ENCODE measurements at places on chromosomes 4 and X.

- no peak for DNase-seq
These were observed 905 bp downstream of the NSUN7 start for GRCh38 chr4:40750461-40751258.

GRCh38 chr4:186946136-186946535 is 222.5 kb upstream of the FAT1 start:
- no peak for DNase-seq

DNA sequence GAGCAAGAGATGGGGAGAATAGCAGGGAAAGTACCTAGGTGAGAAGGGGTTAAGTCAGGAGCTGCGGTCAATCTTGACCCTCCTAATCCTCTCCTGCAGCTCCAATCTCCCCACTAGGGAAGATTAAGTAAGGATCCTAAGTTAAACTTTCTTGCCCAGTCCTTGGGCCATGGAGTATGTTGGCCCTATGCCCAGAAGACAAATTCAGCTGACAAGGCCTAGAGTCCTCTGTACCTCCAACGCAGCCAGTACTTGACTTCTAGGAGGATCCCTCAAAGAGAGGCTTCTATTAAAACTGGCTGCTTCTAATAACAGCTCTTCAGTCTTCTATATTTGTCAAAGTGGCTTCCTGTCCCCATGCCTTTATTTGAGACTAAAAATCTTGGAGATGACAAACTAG is 1.4 kb downstream of the CLDN2 start:
- no peak for DNase-seq

GRCh38 chrX:54891573-54891972 is 29.1 kb upstream of the TRO start:
- DNase-seq, result no peak

DNA sequence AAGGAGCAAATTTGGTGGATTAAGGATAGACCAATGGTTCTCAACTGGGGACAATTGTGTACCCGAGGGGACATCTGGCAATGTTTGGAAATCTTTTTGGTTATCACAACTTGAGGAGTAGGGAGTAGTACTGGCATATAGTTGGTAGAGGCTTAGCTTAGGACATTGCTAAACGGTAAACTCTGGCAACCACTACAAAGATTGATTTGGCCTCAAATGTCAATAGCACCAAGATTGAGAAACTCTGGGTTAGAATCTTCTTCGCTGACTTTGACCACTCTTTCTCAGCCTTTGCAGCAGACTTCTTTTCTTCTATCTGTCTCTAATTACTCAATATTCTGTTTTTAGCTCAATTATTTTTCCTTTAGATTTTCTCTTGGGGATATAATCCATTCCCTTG is 1.5 kb upstream of the NBDY start:
- no peak for DNase-seq

DNA sequence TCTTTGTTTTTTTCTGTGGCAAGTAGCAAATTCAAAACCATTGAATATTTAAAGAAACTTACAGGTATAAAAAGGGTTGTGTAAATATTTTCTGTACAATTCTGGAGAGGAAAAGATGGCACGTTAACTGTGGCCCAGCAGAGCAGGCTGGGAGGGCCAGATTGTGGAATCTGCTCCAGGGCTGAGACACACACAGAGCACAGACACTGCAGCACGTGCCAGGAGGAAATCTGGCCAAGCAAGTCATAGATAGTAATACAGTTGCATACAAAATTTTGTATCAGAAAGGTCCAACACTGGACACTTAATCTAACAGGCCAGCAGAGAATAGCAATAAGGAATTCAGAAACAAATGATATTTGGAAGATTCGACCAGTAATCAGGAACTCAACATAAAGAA is 763.7 kb downstream of the PDHA2 start:
- DNase-seq, result no peak

DNA sequence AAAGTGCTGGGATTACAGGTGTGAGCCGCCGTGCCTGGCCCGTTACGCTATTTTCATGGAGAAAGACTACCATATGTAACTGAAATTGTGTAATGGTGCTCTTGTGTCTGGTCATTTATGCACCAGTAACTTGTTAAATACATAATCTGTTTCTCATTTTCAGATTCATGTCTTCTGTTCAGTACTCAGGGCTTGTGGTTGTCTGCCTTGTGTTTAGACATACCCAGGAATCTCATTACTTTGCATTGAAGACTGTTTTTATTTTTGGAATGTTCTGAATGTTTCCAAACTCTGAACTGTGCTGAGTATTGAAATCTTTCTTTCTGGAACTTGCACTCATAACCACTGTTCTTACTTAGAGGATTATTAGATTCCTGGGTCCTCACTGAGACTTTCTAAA is 52.8 kb downstream of the PDLIM5 start:
- no peak for DNase-seq

Measured in T-helper 17 cell (primary cell).